Left forelimb (tissue), 1 donor: ENCODE measurements at places on chromosomes 7 and 10.

DNA sequence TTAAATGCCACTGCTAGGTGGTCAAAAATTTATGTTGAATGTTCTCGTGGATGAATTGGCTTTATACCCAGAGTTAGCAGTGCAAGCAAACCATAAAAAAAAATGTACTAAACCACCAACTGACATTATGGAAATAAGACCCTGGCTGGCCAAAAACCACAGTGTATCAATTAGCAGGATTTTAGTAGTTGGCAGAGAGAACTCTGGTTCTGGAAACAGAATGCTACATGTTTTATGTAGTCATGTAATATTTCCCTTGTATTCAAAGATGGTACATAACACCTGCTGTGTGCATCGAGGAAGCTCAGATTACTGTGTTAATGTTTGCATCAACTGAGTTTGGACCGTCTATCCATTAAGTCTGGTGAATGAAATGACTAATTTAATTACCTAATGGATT lies 618.5 kb downstream of the CCSER2 start:
- DNase-seq, result no peak

DNA sequence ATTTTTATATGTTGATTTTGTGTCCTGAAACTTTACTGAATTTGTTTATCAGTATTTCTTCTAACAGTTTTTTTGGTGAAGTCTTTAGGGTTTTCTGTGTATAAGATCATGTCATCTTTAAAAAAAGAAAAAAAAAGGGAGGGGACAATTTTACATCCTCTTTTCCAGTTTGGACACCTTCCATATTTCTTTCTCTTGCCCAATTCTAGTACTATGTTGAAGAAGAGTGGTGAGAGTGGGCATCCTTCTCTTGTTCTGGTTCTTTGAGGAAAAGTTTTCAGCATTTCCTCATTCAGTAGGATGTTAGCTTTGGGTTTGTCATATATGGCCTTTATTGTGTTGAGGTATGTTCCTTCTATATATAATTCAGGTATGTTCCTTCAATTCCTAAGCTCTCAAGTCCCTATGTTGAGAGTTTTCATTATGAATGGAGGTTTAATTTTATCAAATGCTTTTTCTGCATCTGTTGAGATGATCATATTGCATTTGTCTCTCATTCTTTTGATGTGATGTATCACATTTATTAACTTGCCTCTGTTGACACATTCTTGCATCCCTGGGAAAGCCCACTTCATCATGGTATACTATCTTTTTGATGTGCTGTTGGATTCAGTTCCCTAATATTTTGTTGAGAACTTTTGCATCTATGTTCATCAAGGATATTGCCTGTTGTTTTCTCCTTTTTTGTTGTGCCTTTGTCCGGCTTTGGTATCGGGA lies 12.1 kb downstream of the TAS2R40 start:
- DNase-seq, result no peak

DNA sequence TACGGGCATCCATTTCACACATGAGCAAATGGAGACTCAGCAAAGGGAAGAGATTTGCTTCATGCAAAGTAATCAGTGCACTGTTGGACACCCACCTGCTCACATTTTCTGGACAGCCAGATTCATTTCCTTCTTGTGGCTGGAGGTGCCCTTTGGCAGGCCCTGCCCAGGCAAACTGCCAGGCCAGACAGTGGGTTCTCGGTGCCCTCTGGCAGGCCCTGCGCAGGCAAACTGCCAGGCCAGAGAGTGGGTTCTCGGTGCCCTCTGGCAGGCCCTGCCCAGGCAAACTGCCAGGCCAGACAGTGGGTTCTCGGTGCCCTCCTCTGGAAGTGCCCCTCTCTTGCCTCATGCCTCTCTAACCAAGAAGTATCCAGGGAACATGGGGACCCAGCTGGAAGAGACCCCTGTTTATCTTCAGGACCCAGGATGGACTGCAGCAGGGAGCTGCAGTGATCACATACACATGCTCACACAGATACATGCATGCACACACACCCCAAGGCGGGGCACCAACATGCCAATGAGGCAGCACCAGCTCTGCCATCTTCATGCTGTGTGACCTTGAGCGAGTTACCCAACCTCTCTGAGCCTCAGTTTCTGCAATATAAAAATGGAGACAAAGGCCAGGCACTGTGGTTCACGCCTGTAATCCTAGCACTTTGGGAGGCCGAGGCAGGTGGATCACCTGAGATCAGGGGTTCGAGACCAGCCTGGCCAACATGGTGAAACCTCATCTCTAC lies 67.1 kb downstream of the OAT start:
- DNase-seq, result peak; percentile 52

- DNase-seq, result no peak
Observed at GRCh38 chr10:112622786-112623185, 175.8 kb downstream of the VTI1A start.

DNA sequence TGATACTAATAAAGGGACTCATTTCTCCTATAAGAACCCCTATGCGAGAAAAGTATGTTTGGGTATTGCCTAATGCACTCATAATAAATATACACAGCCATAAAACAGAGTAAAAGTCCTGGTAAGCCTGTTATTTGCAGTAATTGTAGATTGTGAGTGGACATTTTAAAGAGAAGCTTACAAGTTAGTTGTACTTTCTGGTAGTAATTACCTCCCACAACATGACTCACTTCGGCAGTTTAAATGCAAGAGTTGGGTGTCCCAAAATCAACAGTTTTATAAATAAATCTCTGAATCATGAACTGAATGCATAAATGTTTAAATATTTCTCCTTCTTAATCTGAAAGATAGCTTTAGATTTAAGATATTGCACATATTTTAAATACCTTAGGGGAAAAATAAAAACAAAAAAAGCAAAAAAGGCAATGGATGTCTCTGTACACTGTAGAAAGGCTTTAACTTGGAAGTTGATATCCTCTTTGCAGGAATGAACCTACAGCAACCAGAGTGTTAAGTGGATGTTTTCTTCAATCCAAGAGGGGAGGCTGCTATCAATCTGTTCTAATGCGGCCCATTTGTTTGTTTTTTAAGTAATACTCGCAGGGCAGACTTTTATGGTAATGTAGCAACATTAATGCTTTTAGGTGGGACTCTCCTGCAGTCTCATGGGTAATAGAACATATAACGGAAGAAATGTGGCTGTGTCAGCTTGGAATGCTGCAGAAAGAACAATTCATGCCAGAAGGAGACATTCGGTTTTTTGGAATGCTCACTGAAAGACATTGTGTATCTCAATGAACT lies 57.3 kb upstream of the ZEB1 start:
- no peak for DNase-seq

GRCh38 chr10:62903828-62904227 lies 87.7 kb upstream of the EGR2 start:
- no peak for DNase-seq

GRCh38 chr7:48691788-48692187 lies 232.6 kb upstream of the CDC14C start:
- no peak for DNase-seq

DNA sequence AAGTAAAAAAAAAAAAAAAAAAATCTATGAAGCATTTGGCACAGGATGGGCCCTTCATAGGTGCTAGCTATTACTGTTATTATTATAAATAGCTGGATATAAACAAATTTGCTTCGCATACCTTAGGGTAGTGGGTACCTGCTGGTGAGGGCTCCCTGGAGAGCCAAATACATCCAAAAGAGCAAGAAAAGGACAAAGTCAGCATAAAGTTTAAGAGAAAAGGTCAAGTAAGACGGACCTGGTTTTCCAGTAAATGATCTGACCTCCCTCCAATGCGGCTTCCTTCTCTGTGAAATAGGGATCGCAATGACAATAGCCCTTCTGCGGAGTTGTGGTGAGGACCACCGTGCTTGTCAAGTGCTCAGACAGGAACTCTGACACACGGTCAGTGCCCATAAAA lies 214.5 kb downstream of the SNX10 start:
- no peak for DNase-seq

GRCh38 chr7:54921116-54921515 lies 97.7 kb upstream of the EGFR start:
- no peak for DNase-seq

DNA sequence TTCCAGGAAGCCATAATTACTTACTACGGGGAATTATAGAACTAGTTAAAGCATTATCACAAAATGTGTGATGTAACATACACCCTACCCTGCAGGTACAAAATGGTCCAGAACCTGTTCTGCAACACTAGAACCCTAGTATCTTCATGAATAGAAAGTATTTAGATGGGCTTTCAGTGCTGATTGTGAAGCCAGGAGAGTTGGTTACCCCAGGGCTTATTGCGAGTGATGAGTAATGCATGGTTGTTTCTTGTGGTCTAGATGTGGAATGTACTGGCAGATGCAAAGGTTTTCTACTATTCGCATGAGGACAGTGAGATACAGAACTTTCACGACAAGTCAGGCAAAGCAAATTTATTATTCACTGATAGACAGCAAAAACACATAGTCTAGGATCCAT lies 33.6 kb upstream of the AGR3 start:
- no peak for DNase-seq

DNA sequence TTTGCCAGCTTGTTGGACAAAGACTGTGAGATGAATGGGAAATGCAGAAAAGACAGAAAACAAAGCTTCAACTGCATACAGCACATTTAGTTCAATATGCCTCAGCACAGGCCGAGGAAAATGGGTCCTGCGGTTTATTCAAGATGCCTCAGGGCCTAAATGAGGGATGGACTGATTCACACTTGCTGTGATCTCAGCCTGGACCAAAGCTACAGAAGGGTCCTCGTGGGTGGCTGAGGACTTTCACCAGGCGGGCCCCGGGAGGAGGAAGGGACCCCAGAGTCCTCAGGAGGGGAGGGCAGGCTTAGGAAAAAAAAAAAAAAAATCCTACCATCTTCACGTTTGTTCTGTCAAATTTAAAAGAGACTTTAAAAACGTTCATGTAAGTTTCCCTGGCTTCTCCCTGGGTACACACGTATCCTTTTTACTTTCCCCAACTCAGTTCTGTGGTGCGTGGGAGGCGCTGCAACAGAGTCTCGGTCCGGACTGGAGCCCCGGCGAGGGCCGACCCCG lies 624 bp upstream of the ZNF783 start:
- no peak for DNase-seq

DNA sequence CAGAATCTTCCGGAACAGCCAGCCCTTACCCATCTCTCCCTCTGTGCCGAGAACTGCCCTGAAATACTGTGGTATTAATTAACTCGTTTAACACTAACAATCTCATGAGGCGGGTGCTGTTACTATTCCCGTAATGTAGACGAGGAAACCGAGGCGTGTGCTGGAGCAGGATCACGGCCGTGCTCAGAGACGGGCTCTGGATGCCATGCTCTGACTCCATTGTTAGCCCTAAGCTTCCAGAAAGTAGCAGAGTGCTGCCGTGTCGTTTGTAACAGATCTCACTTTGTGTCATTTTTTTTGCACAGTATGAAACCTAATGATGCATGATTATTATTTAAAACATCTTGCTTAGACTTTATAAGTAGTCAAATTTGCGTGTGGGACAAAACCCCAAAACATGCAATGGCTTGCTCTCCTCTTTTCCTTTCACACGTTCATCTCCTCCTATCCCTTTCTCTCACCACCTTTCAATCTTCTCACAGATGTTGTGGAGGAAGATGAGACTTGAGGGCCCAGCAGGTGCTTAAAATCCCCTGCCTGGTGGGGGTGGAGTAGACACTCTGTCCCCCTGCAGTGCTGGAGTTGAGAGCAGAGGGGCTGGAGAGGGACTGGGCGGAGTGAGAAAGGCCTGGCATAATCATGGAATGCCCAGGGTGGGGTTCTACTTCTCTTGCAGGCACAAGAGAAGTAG lies 482 bp upstream of the ACTR3C start:
- DNase-seq, result no peak

DNA sequence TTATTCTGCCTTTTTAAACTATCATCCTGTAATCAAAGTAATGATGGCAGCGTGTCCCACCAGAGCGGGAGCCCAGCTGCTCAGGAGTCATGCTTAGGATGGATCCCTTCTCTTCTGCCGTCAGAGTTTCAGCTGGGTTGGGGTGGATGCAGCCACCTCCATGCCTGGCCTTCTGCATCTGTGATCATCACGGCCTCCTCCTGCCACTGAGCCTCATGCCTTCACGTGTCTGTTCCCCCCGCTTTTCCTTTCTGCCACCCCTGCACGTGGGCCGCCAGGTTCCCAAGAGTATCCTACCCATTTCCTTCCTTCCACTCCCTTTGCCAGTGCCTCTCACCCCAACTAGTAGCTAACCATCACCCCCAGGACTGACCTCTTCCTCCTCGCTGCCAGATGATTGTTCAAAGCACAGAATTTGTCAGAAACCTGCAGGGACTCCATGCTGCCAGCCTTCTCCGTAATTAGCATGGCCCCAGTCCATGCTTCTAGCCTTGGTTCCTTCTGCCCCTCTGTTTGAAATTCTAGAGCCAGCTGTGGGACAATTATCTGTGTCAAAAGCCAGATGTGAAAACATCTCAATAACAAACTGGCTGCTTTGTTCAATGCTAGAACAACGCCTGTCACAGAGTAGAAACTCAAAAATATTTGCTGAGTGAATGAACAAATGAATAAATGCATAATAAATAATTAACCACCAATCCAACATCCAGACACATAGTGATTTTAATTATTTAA lies 151.7 kb downstream of the EGFR start:
- no peak for DNase-seq

DNA sequence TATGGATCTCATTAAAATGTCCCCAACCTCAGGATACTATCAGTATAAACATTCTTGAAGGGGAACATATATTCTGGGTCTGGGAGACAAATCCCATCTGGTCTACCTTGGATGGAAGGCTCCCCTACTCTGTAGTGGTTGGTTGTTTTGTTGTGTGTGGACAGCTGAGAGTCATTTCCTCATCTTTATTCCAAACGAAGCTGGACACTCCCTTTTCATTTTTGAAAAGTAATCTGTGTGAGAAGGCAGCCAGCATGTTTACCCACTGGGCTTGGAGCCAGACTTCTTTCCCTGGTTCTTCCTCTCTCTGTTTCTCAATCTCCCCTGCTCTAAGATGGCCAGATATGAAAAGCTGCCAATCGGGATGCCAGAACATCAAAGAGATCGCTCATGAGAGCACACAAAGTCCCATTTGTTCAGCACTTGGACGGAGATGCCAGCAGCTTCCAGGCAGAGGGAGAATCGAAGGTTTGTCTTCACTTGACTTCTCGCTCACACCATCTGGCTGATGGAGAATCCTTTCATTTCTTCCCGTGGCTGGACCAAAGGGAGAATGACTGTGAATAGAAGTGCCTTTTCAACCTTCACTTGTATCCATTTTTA lies 108.1 kb upstream of the AGR3 start:
- DNase-seq, result no peak

GRCh38 chr7:93461350-93461749 lies 113.2 kb downstream of the CALCR start:
- DNase-seq, result no peak

- DNase-seq, result no peak
Observed at GRCh38 chr10:95260397-95260881, 30.4 kb downstream of the PDLIM1 start.
